Substantia nigra (tissue), 51 donors: ENCODE measurements at places on chromosomes 3 and 15.

- DNase-seq = peak; percentile 5
These were observed 60.7 kb downstream of the RPL22L1 start for GRCh38 chr3:170809007-170809974.

GRCh38 chr15:60081976-60082375 lies 77.9 kb downstream of the FOXB1 start:
- no peak for DNase-seq

DNA sequence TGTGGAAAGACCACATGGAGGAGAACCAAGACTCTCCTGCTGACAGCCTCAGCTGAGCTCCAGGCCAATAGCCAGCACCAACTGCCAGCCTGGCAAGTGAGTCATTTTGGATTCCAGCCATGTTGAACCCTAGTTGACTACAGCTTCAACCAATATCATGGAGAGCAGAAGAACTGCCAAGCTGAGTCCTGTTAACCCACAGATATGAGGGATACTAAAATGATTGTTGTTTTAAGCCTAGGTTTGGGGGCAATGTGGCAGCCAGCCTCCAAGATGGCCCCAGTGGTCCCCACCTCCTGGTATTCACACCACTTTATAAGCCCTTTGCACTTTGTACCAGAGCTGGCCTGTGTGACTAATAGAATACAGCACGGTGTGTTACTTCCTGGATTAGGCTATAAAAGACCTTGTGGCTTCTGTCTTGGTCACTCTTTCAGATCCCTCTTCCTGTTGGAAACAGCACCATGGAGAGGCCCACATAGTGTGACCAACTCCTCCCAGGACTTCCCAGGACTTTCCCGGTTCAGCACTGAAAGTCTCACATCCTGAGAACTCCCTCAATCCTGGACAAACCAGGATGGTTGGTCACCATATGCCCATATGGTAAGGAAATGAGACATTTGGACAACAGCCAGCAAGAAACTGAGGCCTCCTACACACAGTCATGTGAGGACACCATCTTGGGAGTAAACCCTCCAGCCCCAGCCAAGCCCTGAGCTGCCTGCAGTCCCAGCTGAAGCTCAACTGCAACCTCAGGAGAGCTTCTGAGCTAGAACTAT lies 32.4 kb upstream of the CDV3 start:
- no peak for DNase-seq

GRCh38 chr3:20604659-20605058 lies 418.7 kb upstream of the SGO1 start:
- no peak for DNase-seq

DNA sequence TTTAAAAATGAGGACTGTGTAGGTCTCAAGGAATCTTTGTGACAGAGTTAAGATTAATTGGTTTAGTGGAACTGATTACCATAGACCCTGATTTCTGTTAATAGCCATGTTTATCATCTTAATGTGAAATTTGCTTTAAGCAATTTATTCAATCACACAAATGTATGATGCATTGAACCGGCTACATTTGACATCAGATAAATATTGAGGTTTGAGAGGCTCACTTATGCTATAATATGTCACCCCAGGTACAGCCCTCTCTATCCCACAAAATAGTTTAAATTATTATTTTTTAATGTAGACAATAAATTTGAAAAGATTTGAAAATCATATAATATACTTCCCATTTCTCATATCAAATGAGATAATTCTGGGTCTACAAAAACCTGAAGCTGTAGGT lies 413.3 kb downstream of the NAALADL2 start:
- DNase-seq = no peak

DNA sequence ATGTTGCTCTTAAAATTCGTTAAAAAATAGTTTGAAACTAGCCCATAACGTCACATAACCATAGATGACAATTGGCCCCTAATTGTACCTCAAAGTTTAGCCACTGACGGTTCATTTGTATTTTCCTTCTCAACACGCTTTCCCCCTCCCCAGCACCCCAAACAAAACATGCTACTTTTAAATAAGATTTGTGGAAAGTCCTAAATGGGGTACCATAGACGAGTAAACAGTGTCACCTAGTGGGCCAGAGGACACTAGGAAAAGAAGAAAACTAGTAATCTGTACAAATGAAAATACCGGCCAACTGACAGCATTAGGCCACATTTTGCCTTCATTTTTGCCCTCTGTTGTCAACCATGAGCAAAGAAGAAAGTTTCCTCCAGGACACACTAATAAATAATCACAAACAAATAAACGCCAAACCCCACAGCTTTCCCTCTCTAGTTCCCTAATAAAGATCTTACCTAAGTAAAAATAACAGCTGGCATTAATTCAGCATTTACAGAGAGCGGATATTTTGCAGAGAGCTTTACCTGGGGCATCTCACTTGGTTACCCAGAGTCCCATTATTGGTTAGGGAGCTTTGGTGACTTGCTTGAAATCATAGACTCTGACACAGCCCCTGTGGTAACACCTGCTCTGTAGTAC lies 175.1 kb upstream of the ATP11B start:
- DNase-seq = no peak
